Endothelial cell (in vitro differentiated cells): ENCODE measurements at places on chromosomes 2 and 18.

DNA sequence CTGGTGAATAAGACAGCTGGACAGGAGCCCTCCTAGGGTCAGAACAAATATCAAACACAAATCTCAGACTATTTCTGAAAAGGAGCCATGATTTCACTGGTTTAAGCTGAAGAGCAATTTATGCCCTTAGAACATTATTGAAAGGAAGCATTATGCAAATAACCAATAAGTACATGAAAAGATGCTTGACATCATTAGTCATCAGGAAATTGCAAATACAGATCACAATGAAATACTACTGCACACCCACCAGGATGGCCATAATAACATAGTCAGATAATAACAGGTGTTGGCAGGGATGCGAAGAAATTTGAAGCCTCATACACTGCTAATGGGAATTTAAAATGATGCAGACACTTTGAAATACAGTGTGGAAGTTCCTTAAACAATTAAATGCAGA is 176.4 kb upstream of the RAB6C start:
- DNase-seq, result no peak

DNA sequence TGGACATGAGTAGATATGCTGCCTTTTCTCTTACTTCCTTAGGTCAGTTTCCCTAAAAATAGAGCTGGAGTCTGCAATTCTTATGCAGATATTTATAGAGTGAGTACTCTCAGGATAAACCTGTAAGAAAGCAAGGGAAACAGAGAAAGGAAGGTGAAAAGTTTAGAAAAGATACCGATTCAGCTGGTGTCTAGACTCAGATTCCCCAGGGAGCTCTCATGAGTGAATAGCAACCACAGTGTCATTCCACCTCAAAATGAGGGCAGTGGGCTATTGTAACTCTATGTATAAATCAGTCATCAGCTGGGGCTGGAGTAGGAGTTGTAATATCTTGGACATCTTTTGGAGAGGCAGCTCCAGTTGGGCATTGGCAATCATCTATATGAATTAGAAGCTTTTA is 1485.1 kb upstream of the TMEFF2 start:
- no peak for DNase-seq

DNA sequence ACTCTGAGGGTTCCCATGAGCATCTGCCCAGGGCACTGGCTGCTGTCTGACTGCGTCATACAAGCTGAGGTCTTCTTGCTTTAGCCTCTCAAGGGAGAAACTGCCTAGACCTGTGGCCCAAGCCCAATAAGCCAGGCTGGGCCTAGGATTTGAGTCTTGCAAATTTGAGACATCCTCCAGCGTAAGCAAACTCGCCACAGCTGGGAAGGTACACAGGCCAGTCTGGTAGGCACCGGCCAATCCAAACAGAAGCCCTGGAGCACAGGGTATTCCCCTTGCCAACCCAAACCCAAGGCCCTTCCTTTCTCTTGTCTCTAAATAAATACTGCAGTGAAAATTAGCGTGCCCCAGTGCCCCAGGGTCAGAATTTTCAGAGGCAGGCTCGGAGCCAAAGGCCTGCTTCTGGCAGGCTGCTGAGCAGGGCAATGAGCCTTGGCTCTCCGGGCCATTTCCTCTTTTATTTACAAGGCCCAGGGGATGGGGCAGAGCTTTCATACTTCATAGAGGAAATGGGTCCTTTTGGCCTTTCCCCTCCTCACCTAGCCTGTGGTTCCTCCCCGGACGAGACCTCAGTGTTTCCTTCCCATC is 33.3 kb downstream of the POLR1A start:
- DNase-seq, result no peak

- no peak for DNase-seq
Measured at GRCh38 chr18:70290482-70291294, 1.8 kb downstream of the SOCS6 start.
